NCI-H146 (cell line): ENCODE measurements at places on chromosomes 12 and 14.

- DNase-seq: no peak
Measured at GRCh38 chr12:6140651-6141447, 16.4 kb upstream of the VWF start.

- peak; percentile 44 for DNase-seq
Measured at GRCh38 chr12:121678716-121679300, 9.4 kb upstream of the MORN3 start.

- DNase-seq: no peak
Measured at GRCh38 chr12:125351788-125352187, 286.6 kb downstream of the AACS start.

DNA sequence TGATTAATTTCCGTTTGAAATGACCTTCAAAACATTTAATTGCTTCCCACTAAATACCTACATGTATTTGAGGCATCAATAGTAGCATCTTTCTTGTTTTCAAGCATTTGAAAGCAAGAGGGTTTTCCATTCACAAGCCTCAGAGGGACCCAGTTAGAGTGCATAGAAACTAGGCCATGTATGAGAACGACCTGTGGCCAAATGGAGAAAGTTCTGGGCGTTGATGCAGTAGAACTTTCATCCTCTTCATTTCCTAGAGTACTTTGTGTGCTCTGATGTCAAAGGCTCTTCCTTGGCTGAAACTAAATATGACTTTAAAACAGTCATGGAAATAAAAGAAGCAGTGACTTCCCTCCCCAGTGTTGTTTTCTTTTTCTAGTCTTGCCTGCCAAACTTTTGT is 944 bp upstream of the DHRS7 start:
- no peak for DNase-seq

GRCh38 chr14:22977684-22978486 is 4.5 kb downstream of the AJUBA start:
- no peak for DNase-seq

- no peak for DNase-seq
Measured at GRCh38 chr14:58327019-58327418, 28.7 kb downstream of the ARID4A start.

DNA sequence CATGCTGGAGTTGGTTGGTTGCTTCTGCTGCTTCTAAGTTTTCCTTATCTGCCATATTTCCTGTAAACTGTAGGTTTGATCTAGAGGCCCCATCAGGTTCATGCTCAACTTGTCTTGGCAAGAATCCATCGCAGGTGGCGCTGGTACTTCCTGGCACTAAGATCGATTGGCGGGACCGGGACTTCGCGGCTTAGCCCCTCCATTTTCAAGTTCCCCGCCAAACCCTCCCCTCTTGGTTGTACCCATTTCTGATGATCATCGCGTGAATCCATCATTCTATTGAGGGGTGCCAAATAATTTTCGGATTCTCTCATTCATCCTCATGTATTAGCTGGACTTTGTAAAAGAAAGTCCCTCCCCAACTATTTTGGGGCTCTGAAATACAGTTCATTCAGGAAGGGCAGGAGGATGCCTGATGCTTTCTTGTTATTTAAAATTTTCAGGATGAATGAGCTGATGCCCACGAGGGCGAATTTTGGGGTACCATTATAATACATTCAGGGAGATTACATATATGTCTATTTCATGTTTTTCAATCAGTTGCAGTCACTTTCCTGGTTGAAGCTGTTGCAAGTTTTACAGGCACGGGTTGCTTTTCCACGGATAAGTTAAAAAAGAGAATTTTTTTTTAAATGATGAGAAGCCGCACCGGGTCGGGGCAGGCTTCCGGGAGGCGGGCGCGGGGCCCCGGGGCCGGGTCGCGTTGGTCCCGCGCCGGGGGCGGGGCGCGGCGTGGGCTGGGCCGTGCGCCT is 395 bp upstream of the BRI3BP start:
- peak; percentile 94 for DNase-seq

DNA sequence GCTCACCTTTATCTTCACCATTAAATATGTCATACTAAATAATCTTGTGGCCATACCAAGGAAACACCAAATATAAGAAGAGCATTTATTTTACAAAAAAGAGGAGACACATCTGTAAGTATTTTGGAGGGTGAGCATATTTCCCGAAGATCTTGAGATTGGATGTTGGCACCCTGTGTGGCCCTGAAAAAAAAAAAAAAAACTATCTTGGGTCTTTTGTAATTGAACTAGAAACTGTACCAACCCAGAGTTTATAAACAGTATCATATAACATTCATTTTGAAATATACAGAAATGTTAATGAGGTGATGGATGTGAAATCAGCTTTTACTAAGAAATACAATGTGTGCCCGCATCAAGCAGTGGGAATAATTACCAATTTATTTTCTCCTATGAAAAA is 104.0 kb upstream of the FRMD6 start:
- no peak for DNase-seq
